ENCODE measurements at places on chromosomes 3 and 15.

GRCh38 chr3:3082234-3082924, 27.8 kb downstream of the IL5RA start:
- DNase-seq: no peak

- no peak for DNase-seq
These were observed 363.7 kb upstream of the RGMA start for GRCh38 chr15:93452537-93453211.

GRCh38 chr3:38354588-38355330, 8.2 kb downstream of the XYLB start:
- no peak for DNase-seq

DNA sequence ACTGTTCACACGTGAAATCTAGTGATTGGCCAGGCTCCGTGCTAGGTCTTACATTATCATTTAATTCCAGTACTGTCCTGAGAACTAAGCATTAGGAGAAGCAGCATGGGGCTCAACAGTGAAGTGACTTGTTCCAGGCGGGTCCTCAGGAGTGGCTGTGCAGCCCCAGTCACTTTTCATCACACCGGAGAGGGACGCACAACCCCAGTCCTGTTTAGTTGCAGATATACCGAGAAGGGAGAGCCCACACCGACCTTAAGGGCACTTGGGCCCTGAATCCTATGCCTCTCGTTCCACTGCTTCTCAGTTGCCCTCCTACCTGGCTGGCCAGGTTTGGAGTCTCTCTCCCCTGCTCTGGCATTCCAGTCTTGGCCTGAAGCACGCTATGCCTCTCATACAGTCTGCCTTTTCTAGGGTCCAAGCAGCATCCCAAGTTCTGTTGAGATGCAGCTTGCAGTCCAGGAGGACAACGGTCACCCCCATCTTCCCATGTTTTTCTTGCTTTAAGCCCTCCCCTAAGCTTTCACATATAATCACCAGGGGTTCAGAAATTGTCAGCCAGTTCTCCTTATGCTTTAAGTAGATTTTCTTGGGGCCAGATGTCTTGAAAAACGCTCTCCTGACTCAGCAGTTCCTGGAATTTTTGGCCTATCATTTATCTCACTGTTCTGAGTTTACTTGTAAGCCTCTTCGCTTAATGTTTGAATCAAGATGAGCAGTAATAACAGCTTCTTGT, 10.1 kb downstream of the FAM131A start:
- no peak for DNase-seq

GRCh38 chr15:101539492-101539891, 50.0 kb upstream of the PCSK6 start:
- no peak for DNase-seq

- no peak for DNase-seq
These were observed 46.7 kb upstream of the PLAAT1 start for GRCh38 chr3:193194371-193194770.

- peak; percentile 47 for DNase-seq
These were observed 1.3 kb downstream of the GNAT1 start for GRCh38 chr3:50192689-50193141.

DNA sequence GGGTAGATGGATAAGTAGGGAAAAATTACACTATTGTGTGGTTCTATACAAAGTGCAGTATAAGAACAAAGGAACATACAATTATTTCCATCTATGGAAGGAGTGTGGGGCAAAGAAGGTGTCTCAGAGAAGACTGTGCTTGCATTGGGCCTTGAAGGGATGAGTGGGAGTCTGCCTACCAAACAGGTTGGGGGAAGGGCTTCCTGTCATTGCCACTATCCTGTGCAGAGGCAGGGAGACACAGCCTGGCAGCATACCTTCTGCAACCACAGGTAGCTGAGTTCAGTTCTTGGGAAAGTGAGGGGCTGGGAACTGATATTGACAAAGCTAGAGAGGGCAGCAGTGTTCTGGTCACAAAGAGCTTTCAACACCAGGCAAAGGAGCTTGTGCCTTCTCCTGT, 3.4 kb downstream of the TIMP4 start:
- DNase-seq: no peak

- no peak for DNase-seq
These were observed 170.9 kb downstream of the PLCL2 start for GRCh38 chr3:17055374-17056276.

GRCh38 chr3:6567241-6567640, 293.7 kb upstream of the GRM7 start:
- DNase-seq: no peak

- no peak for DNase-seq
These were observed 166.6 kb upstream of the SLC24A5 start for GRCh38 chr15:47954196-47954595.

- DNase-seq: no peak
These were observed 220.3 kb upstream of the LINGO1 start for GRCh38 chr15:77853008-77853328.

- DNase-seq: no peak
These were observed 137.9 kb downstream of the DNAJB8 start for GRCh38 chr3:128328546-128329458.

- no peak for DNase-seq
These were observed 66.8 kb downstream of the HMG20A start for GRCh38 chr15:77487469-77487842.

DNA sequence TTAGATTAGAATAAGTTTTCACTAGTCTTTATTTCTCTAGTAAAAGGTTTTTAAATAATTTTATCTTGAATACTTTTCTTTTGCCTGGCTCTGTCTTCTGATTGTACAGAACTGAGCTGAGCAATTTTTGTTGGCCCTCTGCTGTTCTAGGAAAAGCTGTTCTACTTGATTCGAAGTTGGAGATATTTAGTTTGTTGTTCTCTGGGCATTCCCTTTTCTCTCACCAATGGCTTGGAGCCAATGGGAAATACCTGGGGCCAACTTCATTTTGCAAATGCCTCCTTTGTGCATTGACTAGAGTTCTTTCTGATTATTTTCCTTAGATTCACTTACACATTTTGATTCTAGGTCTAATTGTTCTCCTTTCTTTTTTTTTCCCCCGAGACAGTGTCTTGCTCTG, 16.5 kb downstream of the ABHD5 start:
- peak; percentile 61 for DNase-seq

DNA sequence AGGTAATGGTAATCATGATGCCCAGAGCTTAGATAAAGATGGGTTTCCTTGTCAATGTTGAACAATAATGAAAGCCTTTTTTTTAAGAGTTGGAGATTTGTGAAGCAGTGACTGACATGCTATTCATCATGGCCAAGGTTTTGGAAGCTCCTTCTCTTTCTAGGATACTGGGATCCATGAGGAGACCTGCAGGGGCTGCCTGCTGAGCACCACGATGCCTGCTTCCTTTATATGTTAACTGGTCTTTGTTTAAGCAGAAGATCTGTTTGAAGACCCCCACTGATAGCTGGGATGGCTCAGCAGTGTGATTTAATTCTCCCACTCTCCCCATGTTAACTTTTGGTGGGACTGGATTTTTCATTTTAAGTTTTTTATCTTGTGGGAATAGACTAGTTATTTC, 15.8 kb downstream of the RBP1 start:
- no peak for DNase-seq

DNA sequence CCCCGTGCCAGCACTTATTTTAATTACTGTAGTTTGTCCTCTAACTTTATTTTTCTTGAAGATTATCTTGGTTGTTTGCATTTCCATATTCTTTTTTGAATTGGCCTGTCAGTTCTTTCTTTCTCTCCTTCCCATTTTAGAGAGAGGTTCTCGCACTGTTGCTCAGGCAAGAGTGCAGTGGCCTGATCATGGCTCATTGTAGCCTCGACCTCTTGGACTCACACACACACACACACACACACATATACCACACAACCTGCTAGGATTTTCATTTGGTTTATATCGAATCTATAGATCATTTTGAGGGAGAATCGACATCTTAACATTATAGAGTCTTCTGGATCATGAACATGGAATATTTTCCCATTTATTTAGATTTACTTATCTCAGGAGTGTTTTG, 8.7 kb downstream of the FEM1B start:
- no peak for DNase-seq

GRCh38 chr15:55917881-55918296, 75.5 kb downstream of the NEDD4 start:
- DNase-seq: peak; percentile 23

DNA sequence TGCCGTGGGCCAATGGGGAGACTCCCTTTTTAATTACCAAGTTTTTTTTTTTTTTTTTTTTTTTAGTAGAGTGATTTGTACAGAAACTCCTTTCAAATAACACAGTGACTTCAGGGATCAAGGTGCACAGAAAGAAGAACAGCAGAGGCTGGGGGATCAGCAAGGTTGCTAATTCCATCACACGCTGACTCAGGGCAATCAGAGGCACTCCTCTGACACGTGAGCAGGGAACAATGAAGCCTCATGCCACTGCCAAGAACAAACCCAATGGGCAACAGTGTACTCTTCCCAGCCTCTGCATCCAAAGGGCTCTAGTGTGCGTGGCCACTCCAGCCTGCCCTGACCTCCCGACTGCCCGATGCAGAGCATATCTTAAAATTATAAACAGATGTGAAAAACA, 186.7 kb upstream of the WNT5A start:
- DNase-seq: no peak

GRCh38 chr15:52154896-52155865, 36.0 kb downstream of the GNB5 start:
- DNase-seq: no peak

GRCh38 chr15:70967646-70968045, 75.0 kb downstream of the LRRC49 start:
- DNase-seq: no peak

- DNase-seq: peak; percentile 45
These were observed 36.0 kb downstream of the MORC1 start for GRCh38 chr3:109081746-109082510.

DNA sequence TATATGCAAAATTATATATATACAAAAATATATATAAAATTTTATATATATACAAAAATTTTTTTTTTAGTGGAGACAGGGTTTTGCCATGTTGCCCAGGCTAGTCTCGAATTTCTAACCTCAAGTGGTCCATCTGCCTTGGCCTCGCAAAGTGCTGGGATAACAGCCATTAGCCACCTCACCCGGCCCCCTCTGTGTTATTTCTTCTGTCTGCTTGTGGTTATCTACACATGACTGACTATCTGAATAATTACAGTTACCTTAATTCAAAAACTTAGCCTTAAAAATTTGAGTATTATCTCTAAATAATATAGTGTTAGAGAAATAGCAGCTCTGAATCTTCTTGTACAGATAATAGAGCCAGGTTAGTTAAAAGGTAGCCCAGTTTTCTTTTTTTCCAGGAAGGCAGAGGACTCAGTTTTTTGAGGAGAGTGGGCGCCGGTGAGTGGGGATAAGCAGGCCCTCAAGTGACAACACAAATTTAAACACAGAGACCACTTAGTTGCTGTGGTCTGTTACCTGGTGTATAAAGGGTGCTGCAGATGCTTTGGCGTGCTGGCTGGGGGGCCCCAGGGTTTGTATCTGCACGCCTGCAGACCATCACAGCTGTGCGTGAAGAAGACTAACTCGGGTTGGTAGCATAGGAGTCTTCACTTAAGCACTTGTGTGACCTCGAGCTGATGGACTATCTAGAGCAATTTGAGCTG, 83.7 kb downstream of the TRAK1 start:
- no peak for DNase-seq

- peak; percentile 72 for DNase-seq
These were observed 199.5 kb upstream of the LPP start for GRCh38 chr3:187954516-187954872.

DNA sequence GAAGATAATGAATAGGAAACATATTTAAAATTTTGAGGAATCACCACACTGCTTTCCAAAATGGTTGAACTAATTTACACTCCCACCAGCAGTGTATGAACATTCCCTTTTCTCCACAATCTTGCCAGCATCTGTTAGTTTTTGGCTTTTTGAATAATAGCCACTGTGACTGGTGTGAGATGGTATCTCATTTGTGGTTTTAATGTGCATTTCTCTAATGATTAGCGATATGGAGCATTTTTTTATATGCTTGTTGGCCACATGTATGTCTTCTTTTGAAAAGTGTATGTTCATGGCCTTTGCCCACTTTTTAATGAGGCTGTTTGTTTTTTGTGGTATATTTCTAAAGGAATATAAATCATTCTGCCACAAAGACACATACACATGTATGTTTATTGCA, 166.3 kb downstream of the NECTIN3 start:
- no peak for DNase-seq
